ENCODE measurements at places on chromosomes 2 and 18.

DNA sequence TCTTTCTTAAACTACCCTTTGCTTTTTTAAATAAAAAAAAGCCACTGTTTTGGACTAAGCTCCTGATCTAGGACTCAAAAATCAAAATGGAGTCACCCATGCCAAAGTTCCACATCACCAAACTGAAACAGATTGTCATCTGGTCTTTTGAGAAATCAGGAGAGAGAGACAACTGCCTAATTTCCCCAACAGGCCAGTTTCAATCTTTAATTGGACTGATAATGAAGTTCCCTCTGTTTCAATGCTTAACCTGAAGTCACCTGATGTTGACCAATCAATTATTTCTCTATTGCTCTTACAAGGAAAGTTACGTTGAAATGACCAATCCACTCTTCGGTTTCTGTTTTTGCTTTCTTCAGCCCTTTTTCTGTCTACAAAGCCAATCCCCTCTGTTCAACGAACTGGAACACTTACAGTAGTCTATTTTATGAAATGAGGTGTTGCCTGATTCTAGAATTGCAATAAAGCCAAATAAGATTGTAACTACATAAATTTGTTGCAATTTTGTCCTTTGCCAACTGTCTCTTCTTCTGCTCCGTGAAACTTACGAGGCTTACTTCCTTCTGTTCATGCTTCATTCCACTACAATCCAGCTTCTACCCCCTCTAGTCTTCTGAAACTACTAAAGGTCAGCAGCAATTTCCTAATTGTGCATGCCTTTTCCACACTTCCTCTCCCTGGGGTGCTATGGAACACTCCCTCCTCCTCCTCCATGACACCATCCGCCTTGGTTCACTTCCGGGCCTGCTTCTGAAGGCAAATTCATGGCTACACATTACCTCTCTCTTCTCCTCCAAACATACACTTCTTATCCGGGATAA lies 95.2 kb upstream of the CD302 start:
- DNase-seq: no peak

DNA sequence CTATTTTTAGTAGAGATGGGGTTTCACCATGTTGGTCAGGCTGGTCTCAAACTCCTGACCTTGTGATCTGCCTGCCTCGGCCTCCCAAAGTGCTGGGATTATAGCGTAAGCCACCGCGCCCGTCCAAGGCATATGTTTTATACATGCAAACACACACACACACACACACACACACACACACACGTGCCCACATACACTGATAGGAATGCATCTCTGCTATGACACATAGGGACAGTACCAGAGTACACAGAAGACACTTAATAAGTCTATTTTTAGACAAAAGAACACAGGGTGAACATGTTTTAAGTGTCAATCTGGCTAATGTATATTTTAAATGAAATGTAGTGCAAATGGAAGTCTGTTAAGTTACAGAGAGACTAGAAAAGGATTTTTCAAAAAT lies 10.7 kb upstream of the RNF103 start:
- no peak for DNase-seq

DNA sequence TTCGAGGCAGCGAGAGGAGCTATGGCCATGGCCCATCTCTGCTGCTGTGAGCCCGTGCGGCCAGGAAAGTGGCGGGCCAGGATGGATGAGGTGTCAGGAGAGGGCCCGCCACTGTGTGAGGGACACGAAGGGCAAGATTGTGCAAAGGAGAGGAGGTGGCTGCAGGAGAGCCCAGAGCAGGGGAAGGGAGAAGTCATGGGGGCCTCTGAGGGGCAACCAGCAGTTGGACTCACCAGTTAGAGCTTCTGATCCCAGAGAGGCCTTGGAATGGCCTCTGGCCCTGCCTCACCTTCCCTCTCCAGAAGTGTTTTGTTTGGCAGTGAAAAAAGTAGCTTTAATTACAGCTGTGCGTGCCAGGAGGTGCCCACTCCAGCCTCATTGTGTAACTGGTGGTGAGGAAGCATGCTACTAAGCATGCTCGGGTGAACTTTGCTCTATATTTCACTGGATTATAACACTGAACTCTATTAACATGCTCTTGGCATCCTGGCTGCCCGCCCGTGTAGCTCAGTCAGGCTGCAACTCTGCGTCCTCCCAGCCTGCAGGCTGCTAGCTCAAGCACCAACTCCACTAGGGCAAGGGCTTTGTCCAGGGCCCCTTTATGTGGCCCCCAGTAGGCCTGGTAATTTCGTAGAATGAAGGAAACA lies 34.2 kb downstream of the IMPA2 start:
- DNase-seq: no peak

- DNase-seq: no peak
These were observed 30.7 kb downstream of the CAMKMT start for GRCh38 chr2:44392338-44392943.

DNA sequence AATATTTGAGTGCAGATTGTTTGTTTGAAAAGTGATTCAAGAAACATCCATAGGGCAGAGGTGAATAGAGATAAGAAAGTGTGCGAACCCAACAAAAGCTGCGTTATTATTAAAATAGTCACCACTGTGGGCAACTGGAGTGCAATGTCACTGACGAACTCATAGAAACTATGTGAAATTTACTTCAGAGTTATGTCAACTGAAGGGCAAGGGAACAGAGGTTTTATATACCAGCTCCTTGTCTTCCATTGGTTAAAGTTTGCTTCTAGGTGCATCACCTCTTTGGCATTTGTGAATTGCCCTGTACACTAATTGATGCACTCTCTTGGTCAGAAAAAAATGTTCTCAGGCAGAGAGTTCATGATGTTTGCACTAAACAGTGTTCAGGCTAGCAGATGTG lies 110.5 kb upstream of the NYAP2 start:
- no peak for DNase-seq

GRCh38 chr2:40120026-40120425 lies 331.9 kb downstream of the SLC8A1 start:
- no peak for DNase-seq

DNA sequence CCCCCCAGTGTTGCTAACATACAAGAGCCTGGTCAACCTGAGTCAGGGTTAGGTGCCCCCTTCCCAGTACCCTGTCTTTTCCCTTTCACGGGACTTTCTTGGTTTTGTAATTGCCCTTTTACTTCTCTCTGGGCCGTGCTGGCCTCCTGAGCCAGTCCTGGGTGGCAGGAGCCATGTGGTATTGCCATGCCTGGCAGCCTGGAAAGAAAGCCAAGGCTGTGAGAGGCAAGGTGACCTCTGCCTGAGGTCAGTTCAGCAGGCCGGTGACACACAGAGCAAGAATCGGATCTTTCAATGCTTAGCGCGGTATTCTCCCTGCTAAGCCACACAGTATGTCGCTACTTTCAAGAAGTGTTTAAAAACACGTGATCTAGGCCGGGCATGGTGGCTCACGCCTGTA lies 52.3 kb downstream of the C18orf63 start:
- DNase-seq: no peak

DNA sequence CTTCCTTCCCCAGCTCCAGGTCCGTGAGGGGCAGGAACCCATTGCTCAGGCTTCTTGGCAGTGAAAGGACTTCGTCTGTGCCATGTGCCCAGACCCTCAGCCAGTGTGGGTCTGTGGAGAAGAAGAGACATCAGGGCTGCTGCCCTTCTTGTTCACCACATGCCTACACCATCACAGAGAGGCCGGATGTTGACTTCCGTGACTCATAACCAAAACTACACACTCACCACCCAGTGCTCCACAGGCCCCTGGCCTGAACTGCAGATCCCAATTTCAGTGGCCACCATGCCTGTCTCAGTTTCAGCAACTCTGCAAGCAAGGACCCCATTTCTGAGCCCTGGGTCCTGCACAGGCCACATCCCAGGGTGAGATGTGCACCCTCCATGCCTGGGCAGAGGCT lies 332.6 kb upstream of the SALL3 start:
- DNase-seq: no peak

DNA sequence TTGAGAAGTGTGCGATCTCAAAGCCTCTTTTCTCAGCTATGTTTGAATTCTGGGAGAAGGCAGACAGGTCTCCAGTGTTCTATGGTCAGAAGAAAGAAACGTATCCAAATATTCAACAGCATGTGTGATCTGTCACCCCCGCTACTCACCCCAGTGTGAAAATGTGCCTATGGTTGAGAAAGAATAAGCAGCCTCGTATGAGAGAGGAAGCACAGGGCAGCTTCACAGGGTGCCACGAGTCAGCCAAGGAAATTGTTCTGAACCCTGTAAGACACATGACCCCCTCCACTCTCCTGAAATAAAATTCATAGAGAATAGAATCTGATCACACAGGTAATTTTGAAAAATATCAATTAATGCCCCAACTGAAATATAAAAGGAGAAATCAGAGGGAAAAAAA lies 8.0 kb upstream of the SF3B1 start:
- DNase-seq: no peak

GRCh38 chr2:73859721-73860586 lies 31.2 kb downstream of the STAMBP start:
- no peak for DNase-seq

GRCh38 chr18:44659771-44660170 lies 20.9 kb upstream of the SETBP1 start:
- no peak for DNase-seq

GRCh38 chr2:235544689-235544969 lies 50.8 kb downstream of the AGAP1 start:
- no peak for DNase-seq
